ENCODE measurements at places on chromosomes 2 and 18.

- no peak for DNase-seq
Measured at GRCh38 chr2:152452256-152452973, 117.4 kb downstream of the FMNL2 start.

- DNase-seq: no peak
Measured at GRCh38 chr18:6362559-6363129, 52.1 kb downstream of the L3MBTL4 start.

GRCh38 chr2:99469394-99469793, 20.4 kb downstream of the REV1 start:
- DNase-seq: no peak

- no peak for DNase-seq
Measured at GRCh38 chr18:15165048-15165447, 417.1 kb downstream of the ANKRD30B start.

DNA sequence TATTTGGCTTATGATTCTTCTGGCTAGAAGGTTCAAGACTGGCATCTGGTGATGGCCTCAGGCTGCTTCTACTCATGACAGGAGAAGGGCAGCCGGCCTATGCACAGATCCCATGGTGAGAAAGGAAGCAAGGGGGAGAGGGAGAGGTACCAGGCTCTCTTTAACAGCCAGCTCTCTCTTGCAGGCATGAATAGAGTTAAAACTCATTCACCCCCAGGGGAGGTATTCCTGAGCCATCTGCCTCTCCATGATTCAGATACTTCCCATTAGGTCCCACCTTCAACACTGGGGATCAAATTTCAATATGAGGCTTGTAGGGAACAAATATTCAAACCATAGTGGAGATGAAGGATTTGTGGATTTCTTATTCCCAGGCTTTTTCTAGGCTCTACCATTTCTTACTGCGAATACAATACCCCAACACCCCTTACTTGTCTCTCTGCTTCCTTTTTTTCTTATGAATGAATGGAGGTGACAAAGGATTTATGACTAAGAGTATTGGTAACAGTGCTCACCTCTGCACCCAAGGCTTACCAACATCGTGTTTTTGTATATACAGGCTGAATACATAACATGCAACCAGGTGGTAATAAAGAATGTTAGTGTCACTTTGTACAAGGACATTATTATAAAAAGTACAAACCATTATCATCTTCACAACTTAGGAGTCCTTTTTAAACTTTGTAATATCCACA, 454.6 kb upstream of the TRIB2 start:
- DNase-seq: no peak

GRCh38 chr2:29317077-29317517, 201.9 kb downstream of the CLIP4 start:
- no peak for DNase-seq

DNA sequence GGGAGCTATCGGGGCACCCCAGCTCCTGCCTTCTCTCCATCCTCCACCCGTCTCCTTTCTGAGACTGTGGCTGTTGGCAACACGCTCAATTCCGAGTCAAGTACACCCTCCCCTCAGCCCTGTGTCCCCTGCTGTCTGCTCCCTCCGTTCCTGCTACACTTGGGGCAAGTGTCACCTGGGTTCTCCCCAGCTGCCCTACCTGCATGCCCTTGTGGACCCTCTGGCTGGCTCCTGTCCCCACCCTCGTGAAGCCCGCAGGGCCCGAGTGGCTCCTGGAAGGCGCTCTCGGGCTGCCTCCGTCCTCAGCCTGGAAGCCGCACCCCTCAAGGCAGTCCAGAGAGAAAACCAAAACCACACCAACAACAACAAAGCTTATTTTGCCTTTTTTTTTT, 33.9 kb downstream of the PDIA6 start:
- DNase-seq: no peak

DNA sequence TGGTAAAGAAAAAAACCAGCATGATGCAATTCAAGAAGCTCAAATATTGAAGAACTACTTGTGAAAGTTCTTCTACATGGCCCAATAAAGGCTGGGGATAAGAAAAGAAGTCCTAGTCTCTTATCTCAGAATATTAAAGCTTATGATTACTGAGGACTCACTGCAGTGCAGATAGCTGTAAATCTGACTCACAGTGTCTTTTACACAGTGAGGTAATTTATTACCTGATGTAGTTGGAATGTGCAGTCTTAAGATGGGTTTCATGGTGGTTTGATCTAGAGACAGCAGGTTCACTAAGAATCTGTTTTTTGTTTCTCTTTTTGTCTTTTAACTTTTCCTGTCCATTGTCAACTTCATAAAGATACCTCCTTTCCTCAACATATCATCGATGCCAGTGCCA, 484.0 kb upstream of the MAP2 start:
- no peak for DNase-seq

DNA sequence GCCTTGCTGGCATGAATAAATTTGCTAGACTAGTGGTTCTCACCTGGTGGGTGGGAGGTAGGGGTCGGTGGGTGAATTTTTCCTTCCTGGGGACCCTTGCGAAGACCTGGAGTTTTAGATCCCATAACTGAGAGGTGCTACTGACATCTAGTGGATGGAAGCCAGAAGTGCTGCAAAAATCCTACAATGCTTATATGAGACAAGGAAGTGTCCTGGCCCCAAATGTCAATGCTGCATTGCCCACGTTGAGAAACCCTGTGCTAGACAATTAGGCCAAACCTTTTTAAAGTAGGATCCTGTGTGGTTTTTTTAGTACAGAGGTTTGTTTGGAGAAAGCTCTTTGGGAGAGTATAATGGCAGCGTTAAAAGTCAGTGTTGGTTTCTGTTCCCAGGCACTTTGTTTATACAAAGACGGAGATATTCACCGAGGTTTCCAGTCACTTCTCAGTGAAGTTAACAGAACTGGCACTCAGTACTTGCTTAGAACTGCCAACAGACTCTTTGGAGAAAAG, 9.6 kb downstream of the SERPINB8 start:
- DNase-seq: peak; percentile 53

- peak; percentile 25 for DNase-seq
Measured at GRCh38 chr2:119820275-119820674, 60.6 kb downstream of the PTPN4 start.

DNA sequence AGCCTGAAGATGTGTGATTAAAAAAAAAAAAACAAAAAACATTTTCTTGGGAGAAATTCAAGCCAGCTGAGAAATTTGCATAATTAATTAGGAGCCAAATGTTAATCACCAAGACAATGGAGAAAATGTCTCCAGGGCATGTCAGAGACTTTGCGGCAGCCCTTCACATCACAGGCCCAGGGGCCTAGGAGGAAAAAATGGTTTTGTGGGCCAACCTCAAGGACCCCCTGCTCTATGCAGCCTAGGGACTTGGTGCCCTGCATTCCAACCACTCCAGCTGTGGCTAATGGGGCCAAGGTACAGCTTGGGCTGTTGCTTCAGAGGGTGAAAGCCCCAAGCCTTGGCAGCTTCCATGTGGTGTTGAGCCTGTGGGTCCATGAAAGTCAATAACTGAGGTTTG, 241.9 kb upstream of the THUMPD2 start:
- no peak for DNase-seq

DNA sequence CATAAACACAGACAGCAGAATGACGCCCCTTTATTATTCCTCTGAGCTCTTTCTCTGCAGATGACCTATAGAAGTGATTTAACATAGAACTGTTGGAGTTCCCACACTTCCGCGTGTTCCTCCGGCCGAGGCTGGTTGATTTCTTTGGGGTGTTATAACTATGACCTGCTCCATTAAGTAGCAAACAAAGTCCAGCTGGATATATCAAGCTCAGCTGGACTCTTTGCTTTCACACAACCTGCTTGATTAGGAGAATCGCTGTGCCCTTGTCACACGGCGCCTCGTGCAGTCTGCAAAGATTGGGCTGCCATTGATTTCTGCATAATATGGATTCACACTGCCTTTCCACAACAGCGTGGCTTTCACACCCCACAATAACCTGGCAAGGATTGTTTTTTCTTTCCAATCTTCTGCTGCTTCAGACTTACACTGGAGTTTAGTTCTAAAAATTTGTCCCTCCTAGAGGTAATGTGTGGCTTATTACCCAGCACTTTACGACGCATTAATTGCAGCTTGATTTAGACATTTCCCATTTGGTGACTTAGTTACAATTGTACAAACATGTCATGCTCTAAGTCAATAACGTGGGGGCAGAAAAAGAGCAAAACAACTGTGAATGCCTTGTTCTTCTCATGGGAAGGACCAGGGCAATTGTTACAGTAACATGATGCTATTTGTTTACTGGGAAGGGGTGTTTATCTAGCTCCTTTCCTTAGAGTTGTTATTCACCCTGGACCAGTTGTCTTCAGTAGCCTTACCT, 485.7 kb downstream of the TXNL1 start:
- DNase-seq: no peak

DNA sequence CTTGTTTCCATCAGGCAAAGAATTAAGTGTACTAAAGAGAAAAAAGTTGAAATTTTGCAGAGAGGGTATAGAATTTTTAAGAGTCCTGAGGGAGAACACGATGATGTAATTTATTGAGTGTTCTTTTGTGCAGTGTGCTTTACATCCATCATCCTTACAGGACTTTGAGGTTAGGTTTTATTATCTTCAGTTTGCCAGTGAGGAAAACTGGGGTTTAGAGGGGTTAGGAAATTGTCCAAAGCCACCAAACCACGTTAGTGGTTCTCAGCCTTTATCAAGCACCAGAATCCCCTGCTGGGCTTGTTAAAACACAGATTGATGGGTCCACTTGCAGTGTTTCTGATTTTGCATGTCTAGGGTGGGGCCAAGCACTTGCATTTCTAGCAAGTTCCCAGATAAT, 277.5 kb downstream of the KCNS3 start:
- no peak for DNase-seq

- DNase-seq: no peak
Measured at GRCh38 chr2:38863061-38863695, 12.6 kb downstream of the DHX57 start.

GRCh38 chr2:118529908-118530599, 317.4 kb downstream of the EN1 start:
- DNase-seq: no peak

DNA sequence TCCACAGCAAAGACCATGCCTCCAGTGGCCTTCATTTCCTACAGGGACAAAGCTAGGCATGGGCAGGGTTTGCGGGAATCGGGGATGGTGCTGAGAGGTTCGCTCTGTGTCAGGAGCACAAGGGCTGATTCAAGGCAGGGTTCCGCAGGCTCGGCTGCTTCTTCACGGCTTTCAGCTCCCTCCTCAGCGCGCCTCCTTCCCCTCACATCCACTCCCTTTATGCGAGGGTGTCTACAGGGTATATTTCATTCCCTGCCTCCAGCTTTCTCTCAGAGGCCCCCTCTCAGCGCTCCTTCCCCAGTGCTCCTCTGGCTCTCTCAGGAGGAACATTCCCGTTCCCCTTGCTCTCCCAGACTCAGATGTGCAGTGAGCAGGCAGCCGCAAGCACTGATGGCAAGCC, 78.7 kb upstream of the ASB18 start:
- DNase-seq: no peak

- DNase-seq: no peak
Measured at GRCh38 chr2:160838691-160839090, 321.5 kb upstream of the TANK start.

DNA sequence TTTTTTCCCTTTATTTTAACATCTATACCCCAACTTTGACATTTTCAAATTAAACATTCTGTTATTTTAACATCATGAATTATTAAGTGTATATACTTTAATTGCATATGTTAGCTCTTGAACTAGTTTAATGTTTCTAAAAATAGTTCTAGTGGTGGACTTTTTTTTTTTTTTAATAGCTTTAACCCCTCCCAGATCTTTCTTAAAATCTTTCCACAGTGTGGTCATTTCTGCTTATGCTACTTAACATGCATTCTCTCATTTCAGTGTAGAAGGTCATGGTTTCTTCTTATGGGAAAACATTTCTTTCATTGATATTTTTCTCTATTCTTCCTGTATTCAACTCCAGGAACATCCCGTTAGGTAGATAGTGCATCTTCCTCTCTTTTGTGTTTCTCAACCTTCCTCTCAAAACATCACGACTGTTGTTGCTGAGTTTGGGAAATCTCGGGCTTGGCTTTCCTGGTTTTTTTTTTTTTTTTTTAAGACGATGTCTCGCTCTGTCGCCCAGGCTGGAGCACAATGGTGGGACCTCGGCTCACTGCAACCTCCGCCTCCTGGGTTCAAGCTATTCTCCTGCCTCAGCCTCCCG, 849 bp upstream of the TMEM18 start:
- DNase-seq: no peak

DNA sequence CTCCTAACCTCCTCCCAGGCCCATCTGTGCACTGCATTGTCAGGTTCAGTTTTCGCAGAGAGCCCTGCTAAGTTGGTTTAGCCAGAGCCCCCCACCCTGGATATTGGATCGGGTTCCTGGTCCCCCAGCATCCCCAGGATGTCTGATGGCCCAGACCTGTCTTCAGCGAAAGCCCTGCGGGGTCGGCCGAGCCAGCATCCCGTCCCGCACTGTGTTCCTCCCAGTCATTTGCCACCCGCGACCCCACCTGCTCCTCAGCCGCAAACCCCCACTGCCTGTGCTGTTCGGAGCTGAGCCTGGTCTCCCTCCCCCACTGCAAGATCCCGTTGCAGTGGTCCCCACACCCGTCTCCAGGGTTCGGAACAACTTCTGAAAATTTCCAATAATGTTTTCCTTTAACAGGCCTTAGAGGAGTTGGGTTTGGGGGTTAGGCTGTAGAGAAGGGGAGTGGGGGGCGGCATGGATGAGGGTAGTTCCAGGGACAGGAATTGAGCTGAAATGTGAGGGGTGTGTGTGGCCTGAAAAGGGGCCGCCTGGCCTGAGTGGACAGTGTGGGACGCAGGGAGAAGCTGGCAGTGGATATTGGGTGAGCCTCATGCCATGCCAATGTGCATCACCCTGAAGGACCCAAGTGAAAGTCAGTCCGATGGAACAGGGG, 1.6 kb upstream of the COPS9 start:
- DNase-seq: no peak

DNA sequence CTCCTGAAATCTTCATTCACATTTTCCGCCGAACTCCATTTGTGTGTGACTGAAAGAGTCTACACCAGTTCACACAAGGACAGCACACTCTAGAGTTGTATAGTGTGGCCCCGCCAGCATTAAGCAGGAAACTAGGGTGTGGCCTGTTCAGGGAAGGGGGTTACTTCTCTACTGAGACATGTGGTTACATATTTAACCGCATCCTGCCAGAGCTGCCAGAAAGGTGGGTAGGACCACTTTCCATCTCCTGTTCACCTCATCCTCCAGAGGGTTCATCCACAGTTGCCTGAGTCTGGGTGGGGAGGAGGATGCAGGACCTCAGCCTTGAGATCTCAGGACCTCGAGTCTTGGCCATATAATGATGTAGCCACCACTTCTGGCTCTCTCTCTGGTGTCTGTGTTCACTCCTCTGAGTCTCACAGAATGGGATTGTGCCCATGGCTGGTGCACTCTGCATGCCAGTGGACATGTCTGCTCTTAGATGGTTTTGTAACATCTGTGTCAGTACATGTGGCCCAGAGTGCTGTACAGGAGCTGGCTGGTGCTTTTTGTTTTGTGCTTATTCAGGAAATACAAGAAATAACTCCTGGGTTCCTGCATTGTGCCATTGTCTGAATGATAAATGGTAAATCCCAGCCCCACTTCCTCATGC, 7.7 kb upstream of the SP140L start:
- DNase-seq: no peak

Data from HFFc6 (cell line).